IMR-90 (cell line): ENCODE measurements at places on chromosomes 7 and 10. TPM values are rescaled to one million over a fixed set of nuclear protein-coding genes. Genes with fewer than 3 reads are reported as not detected.

Gene PALD1
- total RNA-seq = under 0.01 and 0.18 TPM in 2 replicates

Gene C10orf88
- 12.2 and 16.4 TPM in 2 replicates for total RNA-seq

Gene GIMAP1
- not detected in 2 replicates for total RNA-seq

Gene USP6NL
- total RNA-seq = 9.1 and 11.9 TPM in 2 replicates

Gene CRTAC1
- total RNA-seq = not detected in 2 replicates

Gene PNLIPRP3
- not detected in 2 replicates for total RNA-seq

Gene LRIT1
- not detected in 2 replicates for total RNA-seq

Gene CCDC146
- 0.54 and 0.83 TPM in 2 replicates for total RNA-seq

Gene ZNF804B
- not detected in 2 replicates for total RNA-seq

Gene CHN2
- total RNA-seq = not detected in 2 replicates

Gene HBP1
- total RNA-seq = 69.9 and 70.0 TPM in 2 replicates

Gene TEX36
- total RNA-seq = not detected in 2 replicates
